Uterine smooth muscle cell (primary cell): ENCODE measurements at places on chromosomes 4 and X. TPM values are rescaled to one million over a fixed set of nuclear protein-coding genes. Genes with fewer than 3 reads are reported as not detected.

The NXF2 gene
- total RNA-seq, result not detected in 2 replicates

The ASB5 gene
- 0.33 and 2.2 TPM in 2 replicates for total RNA-seq

The DCHS2 gene
- 0.11 and 0.12 TPM in 2 replicates for total RNA-seq

The SLC16A2 gene
- 5.9 and 14.4 TPM in 2 replicates for total RNA-seq

The MAGEA8 gene
- not detected in 2 replicates for total RNA-seq

The SRPX2 gene
- 19.8 and 58.2 TPM in 2 replicates for total RNA-seq

The CCDC149 gene
- total RNA-seq, result 8.2 and 13.5 TPM in 2 replicates

The AFAP1 gene
- 20.1 and 48.7 TPM in 2 replicates for total RNA-seq

The ZC4H2 gene
- 3.5 and 4.5 TPM in 2 replicates for total RNA-seq

The HSFX2 gene
- not detected in 2 replicates for total RNA-seq

The RGN gene
- 2.9 and 6.7 TPM in 2 replicates for total RNA-seq

The RIPPLY1 gene
- not detected in 2 replicates for total RNA-seq

The SPANXN3 gene
- total RNA-seq, result not detected in 2 replicates

The FGD1 gene
- 6.5 and 7.0 TPM in 2 replicates for total RNA-seq

The SUPT20HL1 gene
- total RNA-seq, result 0.11 and 0.12 TPM in 2 replicates
